ENCODE measurements at places on chromosomes 12 and 14. TPM values are rescaled to one million over a fixed set of nuclear protein-coding genes. Genes with fewer than 3 reads are reported as not detected.

- no peak for DNase-seq
These were observed 129.4 kb downstream of the SMOC1 start for GRCh38 chr14:70008284-70009262.

- DNase-seq: no peak
These were observed 58.3 kb downstream of the OTOGL start for GRCh38 chr12:80157645-80158044.

GRCh38 chr14:104081951-104082464 is 3.5 kb upstream of the ASPG start:
- DNase-seq: no peak

DNA sequence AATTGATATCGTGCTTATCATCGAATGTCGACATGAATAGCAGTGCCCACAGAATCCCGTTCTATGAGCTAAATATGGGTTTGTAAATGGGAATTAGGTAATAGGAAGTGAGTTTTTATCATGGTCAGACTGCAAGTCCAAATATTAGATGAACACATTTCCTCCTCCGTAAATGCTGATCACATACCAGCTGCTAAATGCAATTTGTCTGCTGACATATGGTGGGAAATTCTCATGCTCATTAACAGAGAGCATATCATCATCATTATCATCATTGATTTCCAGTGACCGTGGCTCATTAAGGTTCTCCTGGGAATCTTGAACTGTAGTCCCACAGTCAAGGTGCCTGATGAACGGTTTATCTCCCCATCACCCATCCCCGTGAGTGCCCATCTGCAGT is 998.8 kb upstream of the TMEM132C start:
- no peak for DNase-seq

- DNase-seq: no peak
These were observed 41.6 kb downstream of the RHOJ start for GRCh38 chr14:63245893-63246292.

DNA sequence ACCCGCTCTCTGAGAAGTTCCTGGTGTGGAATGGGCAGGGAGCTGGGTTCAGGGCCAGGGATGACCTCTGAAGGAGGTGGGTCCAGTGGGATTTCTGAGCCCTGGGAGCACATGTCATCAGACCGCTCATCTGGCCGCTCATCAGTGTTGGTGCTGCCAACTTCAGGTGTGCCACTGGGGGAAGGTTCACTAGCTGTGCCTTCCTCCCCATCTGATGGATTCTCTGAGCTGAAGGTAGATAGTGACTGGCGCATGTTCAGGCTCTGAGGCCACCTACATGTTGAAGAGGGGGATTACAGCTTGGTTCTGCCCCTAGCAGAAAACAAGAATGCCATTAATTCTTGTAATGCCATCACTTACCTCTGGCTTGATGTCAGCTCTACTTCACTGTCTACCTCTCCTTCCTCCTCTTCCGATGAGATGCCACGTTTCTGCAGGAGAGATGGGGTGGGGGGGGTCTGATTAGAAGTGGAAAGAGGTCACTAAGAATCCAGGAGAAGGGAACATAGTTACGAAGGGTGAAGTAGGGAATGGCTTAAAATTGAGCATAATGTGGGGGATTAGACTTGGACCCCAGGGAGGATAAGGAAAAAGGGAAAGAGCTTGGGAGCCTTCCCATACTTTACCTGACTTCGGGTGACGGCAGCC is 17.2 kb downstream of the MAP3K12 start:
- DNase-seq: no peak

GRCh38 chr14:76918782-76919394 is 92.7 kb downstream of the LRRC74A start:
- peak; percentile 78 for DNase-seq

- DNase-seq: no peak
These were observed 6.3 kb upstream of the RIN3 start for GRCh38 chr14:92507174-92507768.

DNA sequence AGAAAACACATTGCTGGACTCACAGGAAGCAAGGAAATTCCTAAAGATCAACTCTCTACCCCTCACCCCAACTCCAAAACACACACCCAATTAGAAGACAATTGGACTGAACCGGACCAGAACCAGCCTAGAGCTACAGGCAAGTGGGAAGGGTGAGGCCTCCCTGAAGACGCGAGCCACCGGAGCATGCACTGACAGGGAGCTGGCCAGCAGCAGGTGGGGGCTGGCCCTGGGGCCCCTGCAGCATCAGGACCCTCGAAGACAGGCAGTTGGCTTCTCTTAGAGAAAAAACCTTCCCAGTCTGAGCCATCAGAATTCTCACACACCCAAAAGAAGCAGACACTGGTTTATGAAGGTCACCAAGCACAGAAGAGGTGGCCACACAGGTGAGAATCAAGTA is 209.5 kb upstream of the DIO3 start:
- no peak for DNase-seq

GRCh38 chr12:125092108-125092871 is 27.1 kb downstream of the AACS start:
- no peak for DNase-seq

DNA sequence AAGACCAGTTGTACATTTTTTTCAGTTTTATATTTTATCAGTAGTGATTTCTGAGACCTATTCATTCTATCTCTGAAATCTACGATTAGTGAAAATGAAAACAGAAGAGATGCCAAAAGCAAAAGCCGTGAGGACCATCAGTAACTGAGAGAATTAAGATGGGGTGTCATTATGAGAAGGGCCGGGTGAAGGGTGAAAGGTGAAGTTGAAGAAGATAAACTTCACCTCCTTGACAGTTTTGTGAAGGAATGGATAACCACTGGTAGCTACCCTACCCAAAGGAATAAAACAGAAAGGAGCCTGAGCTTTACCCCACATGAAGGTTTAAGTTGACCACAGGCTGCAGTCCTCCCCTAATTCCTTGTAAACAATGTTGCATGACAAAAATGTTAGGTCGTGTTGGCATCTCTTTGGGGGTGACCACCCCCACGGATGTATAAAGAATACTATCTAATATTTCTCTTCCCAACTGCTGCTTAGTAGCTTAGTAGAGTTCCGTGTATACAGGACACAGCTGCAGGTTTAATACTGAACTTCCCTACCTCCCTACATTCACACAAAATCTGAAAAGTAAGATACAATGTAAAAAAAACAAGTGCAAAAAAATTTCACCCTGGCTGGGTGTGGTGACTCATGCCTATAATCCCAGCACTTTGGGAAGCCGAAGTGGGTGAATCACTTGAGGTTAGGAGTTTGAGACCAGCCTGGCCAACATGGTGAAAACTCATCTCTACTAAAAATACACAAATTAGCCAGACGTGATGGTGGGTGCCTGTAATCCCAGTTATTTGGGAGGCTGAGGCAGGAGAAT is 23.9 kb downstream of the GPR19 start:
- no peak for DNase-seq

- no peak for DNase-seq
These were observed 88.2 kb upstream of the FRMD6 start for GRCh38 chr14:51563560-51563959.

DNA sequence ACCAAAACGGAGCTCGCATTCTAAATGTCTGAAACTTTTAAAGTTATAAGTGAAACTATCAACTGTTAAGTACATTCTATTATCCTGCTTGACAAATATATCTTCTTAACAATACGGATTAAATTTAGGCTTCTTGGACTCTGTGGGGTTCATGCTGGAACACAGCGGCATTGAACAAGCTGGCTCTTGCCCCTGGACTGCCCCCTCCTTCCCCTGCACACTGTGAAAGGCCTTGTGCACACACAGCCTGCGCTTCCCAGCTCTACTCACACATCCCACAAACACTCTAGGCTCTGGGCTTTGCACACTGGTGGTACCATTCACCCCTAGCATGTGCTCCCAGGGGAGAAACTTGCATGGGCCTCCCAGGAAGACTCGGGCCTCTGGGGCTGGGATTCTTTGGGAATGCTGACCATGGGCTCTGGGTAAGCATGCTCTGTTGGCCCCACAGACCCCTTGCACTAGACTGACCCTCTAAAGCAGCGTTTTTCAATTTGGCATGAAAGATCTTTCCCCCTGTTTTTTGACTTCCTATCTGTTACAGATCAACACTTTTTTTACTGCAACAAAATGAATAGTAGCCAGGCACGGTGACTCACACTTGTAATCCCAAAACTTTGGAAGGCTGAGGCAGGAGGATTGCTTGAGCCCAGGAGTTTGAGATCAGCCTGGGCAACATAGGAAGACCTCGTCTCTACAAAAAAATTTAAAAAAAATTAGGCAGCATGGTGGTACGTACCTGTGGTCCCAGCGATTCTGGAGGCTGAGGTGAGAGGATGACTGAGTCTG is 96.2 kb upstream of the CPM start:
- no peak for DNase-seq

MYL2 gene
- total RNA-seq: not detected

KRT75 gene
- total RNA-seq: not detected

KCNJ8 gene
- 0.10 TPM for total RNA-seq

OR4Q3 gene
- not detected for total RNA-seq

PLCZ1 gene
- total RNA-seq: not detected

MUCL1 gene
- total RNA-seq: not detected

ZFHX2 gene
- total RNA-seq: 0.93 TPM

SLC6A13 gene
- total RNA-seq: not detected

Measured in glomerular endothelial cell (primary cell).